Common myeloid progenitor, CD34-positive (primary cell): ENCODE measurements at places on chromosomes 1 and 21.

DNA sequence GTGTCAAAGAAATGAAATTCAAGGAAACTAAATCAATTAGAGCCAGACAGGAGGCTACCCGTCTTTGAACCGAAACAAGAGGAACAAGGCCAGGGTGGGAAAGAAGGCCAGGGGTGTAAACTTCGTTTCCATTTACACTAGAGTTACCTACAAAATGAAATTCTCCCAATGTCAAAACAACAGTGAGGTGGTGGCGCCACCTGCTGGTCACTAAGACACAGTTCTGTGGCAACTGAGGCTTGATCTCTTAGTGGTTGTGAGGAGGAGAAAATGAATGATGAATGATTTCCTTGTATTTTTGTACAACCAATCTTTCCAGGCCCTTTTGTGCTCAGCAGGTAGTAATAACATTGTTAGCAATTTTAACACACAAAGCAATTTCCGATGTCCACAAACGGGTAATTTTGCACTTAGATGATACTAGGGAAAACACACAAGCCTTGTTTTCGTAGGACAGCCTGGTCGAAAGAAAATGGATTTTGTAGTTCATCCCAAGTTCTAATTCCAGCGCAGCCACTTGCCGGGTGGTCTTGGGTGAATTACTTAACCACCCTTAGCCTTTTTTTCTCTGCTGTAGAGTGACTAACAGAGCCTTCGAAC is 54.8 kb upstream of the SOD1 start:
- no peaks in the 10 kb centered on the region for H3K36me3 ChIP-seq
- peak; percentile 64 for DNase-seq
- H3K4me1 ChIP-seq: peaks cover 2% of the 10 kb centered on the region
- no peak overlapping the region for H3K27ac ChIP-seq

- H3K27me3 ChIP-seq: no peaks in the 10 kb centered on the region
- H3K4me3 ChIP-seq: no peak overlapping the region
- no peak for DNase-seq
Observed at GRCh38 chr1:42927920-42928505, 30.7 kb downstream of the SLC2A1 start.

DNA sequence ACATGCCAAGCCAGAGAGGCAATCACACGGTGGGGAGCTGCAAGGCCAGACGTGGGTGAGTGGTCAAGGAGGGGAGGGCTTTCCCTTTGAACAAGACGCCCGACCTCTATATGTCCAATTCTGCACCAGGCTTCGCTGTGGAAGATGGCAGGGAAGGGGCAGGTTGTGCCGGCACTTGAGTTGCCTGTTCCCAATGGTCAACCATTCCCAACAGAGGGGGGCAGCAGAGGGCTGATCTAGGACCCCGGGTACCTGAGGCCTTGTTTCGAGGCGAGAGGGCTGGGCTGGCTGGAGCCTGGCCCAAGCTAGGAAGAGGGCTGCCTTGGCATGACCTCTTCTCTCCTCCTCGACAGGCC is 64.9 kb downstream of the TMEM53 start:
- no peaks in the 10 kb centered on the region for H3K27me3 ChIP-seq
- H3K4me1 ChIP-seq: no peaks in the 10 kb centered on the region
- no peak overlapping the region for H3K27ac ChIP-seq
- H3K36me3 ChIP-seq: peaks cover 6% of the 10 kb centered on the region

- no peak overlapping the region for H3K4me3 ChIP-seq
- no peak for DNase-seq
- peaks cover 28% of the 10 kb centered on the region for H3K27me3 ChIP-seq
- H3K27ac ChIP-seq: no peak overlapping the region
- no peaks in the 10 kb centered on the region for H3K4me1 ChIP-seq
Observed at GRCh38 chr1:30888391-30888790, 20.2 kb downstream of the SDC3 start.

DNA sequence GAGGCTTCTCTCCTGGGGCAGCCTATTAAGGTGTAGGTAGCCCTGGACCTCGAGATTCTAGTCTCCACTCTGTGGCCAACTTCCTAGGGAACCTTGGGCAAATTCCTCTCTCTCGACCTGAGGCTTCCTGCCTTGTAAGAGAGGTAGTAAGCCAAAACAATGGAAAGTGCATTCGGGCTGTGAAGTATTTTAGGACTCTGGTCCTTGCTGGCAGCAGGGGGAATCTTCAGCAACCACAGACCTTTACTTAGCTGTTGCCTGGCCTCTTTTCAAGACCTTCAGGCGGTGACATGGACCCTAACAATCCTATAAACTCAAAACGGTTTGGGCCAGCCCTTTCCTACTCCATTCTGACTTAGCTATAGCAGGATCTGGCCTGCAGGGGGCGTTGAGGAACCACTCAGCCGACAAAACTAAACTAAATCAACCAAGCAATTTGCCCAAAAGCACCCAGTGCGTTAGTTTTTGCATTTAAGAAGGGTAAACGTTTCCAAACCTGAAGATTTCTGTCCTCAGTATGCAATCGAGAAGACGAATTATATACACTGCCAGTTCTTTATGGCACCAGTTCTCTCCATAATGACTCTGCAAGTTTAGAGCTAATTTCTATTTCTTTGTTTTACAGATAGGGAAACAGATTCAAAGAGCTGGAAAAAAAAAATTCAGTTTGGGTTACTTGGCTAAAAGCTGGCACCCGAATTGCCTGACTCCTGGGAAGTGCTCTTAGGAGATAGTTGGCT is 10.9 kb upstream of the SESN2 start:
- H3K4me1 ChIP-seq: peaks cover 54% of the 10 kb centered on the region
- H3K36me3 ChIP-seq: no peaks in the 10 kb centered on the region
- no peaks in the 10 kb centered on the region for H3K27me3 ChIP-seq
- H3K27ac ChIP-seq: peak overlapping the region; percentile 56
- peak; percentile 90 for DNase-seq

DNA sequence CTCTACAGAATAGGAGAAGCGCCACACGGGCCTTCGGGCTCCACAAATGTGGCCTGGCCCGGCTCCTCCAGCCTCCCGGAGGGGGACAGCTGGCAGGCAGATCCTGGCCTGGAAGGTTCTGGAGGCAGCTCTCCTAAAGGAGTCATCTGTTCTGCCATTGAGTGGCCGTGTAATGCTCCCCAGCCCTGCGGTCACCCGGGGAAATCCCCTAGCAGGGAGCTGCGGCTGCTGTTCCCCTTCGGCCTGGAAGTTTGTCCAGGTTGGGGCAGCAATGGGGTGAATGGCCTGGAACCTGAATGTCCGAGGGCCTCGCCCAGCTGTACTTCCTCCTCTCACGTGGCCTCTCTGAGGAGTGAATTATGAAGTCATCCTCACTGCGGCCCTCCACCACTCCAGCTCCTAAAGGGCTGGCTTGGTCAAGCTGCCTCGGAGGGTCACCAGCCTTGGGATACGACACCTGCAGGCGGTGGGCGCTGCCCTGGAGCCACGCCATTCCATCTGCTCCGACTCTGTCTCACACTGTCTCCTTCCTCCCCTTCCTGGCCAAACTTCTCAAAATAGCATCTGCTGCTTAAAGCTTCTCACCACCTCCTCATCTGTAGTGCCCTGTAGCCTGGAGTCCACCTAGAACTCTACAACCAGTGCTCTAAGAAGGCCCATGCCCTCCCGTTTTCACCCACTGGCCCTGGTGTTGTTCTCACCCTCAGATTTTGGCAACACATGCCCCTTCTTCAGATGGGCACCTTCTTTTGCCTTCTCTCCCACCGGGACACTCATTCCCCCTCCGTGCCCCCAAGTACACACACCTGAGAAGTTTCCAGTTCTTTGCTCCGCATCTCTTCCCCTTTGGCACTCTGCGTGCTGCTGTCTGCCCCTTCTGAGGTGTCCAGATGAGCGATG is 54.4 kb upstream of the TMPRSS2 start:
- H3K27me3 ChIP-seq: peaks cover 2% of the 10 kb centered on the region
- DNase-seq: no peak
- no peak overlapping the region for H3K4me3 ChIP-seq
- H3K36me3 ChIP-seq: no peaks in the 10 kb centered on the region
- H3K4me1 ChIP-seq: no peaks in the 10 kb centered on the region

- H3K27ac ChIP-seq: no peak overlapping the region
- H3K4me3 ChIP-seq: no peak overlapping the region
- no peaks in the 10 kb centered on the region for H3K36me3 ChIP-seq
- H3K4me1 ChIP-seq: peaks cover 10% of the 10 kb centered on the region
- DNase-seq: no peak
- no peaks in the 10 kb centered on the region for H3K27me3 ChIP-seq
Observed at GRCh38 chr1:183914276-183914675, 109.4 kb downstream of the RGL1 start.

- no peak overlapping the region for H3K4me3 ChIP-seq
- no peak overlapping the region for H3K27ac ChIP-seq
- no peak for DNase-seq
- peaks cover 5% of the 10 kb centered on the region for H3K4me1 ChIP-seq
- H3K36me3 ChIP-seq: no peaks in the 10 kb centered on the region
Observed at GRCh38 chr21:36858320-36858957, 108.0 kb downstream of the HLCS start.

DNA sequence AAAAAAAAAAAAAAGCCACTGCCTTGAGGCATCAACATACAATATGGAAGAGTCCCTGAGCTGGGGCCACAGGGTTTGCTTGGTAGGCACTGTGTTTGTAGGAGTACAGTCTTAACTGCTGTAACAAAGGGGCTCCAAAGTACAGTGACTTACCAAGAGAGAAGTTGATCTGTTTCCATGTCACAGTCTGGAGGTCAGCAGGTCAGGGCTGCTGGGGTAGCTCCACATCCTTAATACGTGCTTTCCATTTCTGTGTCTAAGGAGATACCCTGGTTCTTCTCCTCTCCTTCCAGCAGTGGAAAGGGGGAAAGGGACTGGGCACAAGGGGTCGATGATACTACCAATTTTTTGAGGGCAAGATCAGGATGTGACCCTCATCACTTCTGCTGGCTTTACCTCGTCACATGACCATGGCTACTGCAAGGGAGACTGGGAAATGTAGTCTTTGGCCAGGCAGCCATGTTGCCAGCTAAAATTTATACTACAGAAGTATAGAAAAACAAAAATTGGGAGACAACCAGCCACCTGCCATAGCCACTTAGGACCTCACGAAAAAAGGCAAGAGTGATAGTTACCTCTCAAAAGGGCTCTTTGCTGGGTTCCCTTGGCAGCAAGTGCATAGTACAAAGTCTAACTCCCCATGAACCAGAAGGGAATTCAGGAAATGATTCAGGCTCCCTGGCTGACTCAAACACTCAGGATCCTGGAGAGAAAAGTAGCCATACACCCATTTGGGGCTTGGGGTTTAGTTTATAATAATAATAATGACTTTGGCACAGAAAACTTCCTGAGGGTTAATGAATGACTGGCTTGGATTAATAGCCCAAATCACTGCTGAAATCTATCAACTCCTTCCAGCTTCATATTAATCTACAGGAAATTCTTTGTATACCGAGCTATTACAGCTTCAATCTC is 52.7 kb upstream of the ATP5PO start:
- DNase-seq: no peak
- no peak overlapping the region for H3K4me3 ChIP-seq
- no peaks in the 10 kb centered on the region for H3K36me3 ChIP-seq
- peaks cover 6% of the 10 kb centered on the region for H3K4me1 ChIP-seq
- H3K27ac ChIP-seq: no peak overlapping the region

DNA sequence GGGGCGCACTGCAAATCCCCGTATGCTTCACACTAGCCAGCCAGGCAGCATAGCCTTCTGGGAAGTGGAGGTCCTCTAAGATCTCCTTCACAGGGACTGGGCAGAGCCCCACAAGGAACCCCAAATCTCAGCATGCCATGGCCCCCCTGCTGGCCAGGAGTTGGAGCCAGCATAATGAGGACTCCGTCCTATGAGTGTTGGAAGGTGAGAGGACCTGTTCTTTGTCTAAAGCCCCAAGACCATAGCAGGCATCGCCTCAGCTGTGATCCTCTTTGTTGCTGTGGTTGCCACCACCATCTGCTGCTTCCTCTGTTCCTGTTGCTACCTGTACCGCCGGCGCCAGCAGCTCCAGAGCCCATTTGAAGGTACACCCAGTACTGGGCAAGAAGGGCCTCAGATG is 1.5 kb downstream of the SHISA4 start:
- H3K27ac ChIP-seq: no peak overlapping the region
- no peak for DNase-seq
- no peak overlapping the region for H3K4me3 ChIP-seq
- peaks cover 9% of the 10 kb centered on the region for H3K27me3 ChIP-seq

- H3K27me3 ChIP-seq: no peaks in the 10 kb centered on the region
- peak; percentile 33 for DNase-seq
- H3K4me3 ChIP-seq: no peak overlapping the region
- H3K4me1 ChIP-seq: peaks cover 8% of the 10 kb centered on the region
- no peaks in the 10 kb centered on the region for H3K36me3 ChIP-seq
Observed at GRCh38 chr1:172469717-172470116, 25.8 kb upstream of the PIGC start.

GRCh38 chr1:230010603-230011332 is 56.3 kb upstream of the GALNT2 start:
- H3K36me3 ChIP-seq: no peaks in the 10 kb centered on the region
- no peaks in the 10 kb centered on the region for H3K27me3 ChIP-seq
- H3K4me1 ChIP-seq: no peaks in the 10 kb centered on the region
- no peak overlapping the region for H3K27ac ChIP-seq

DNA sequence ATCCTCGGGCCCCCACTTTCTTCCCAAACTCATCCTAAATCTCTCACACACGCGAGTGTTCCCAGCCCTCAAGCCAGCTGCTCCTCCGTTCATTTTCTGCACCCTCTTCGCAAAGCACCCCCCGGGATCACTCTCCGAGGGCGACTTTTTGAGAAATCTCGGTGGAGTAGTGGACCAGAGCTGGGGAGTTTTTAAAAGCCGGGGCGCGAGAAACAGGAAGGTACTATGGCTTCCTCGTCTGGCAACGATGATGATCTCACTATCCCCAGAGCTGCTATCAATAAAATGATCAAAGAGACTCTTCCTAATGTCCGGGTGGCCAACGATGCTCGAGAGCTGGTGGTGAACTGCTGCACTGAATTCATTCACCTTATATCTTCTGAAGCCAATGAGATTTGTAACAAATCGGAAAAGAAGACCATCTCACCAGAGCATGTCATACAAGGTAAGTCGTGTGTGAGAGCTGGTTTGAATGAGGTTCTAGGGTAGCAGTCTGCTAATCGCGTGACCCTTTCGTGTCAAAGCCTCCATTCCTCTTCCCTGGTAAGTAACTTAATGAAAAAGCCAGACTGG is 800 bp downstream of the DR1 start:
- peaks cover 24% of the 10 kb centered on the region for H3K4me1 ChIP-seq
- peak; percentile 42 for DNase-seq
- peak overlapping the region; percentile 93 for H3K27ac ChIP-seq
- H3K4me3 ChIP-seq: peak overlapping the region; percentile 81
- no peaks in the 10 kb centered on the region for H3K27me3 ChIP-seq
- H3K36me3 ChIP-seq: peaks cover 3% of the 10 kb centered on the region

- no peak overlapping the region for H3K4me3 ChIP-seq
- peaks cover 2% of the 10 kb centered on the region for H3K4me1 ChIP-seq
- H3K27me3 ChIP-seq: no peaks in the 10 kb centered on the region
- DNase-seq: no peak
Observed at GRCh38 chr1:31058012-31058411, 7.5 kb downstream of the PUM1 start.
